ENCODE measurements at places on chromosomes 1 and 21.

DNA sequence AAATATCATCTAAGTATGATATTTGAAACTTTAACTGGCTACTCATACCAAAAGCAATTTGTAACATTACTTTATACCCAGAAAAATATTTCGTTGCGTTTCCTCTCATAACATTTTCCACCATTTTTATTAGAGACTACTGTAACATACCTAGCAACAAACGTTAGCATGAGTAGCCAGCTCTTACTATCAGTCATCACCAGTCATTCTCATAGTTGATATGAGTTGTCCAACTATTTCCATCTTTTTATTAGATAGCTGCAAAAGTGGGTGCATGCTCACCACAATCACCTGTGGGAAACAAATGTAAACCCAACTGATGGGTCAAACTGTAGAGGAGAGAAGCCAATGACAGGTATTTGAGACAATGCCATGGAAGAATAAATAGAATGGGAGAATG, 114.6 kb downstream of the AKT3 start:
- DNase-seq: no peak

DNA sequence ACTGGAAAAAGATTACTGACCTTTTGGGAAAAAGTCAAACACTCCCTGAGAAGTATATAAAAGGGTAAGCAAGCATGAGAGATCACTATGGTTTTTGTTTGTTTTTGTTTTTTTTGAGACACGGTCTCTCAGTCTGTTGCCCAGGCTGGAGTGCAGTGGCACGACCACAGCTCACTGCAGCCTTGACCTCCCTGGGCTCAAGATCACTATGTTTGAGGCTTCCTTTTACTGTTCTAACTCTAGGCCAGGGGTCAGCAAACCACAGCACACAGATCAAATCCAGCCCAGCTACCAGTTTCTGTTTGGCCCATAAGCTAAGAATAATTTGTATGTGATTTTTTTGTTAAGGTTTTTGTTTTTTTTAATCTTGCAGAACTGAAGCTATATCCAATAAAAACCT, 25.7 kb downstream of the PSMB4 start:
- DNase-seq: no peak

GRCh38 chr1:198119906-198120305, 36.9 kb upstream of the NEK7 start:
- no peak for DNase-seq

DNA sequence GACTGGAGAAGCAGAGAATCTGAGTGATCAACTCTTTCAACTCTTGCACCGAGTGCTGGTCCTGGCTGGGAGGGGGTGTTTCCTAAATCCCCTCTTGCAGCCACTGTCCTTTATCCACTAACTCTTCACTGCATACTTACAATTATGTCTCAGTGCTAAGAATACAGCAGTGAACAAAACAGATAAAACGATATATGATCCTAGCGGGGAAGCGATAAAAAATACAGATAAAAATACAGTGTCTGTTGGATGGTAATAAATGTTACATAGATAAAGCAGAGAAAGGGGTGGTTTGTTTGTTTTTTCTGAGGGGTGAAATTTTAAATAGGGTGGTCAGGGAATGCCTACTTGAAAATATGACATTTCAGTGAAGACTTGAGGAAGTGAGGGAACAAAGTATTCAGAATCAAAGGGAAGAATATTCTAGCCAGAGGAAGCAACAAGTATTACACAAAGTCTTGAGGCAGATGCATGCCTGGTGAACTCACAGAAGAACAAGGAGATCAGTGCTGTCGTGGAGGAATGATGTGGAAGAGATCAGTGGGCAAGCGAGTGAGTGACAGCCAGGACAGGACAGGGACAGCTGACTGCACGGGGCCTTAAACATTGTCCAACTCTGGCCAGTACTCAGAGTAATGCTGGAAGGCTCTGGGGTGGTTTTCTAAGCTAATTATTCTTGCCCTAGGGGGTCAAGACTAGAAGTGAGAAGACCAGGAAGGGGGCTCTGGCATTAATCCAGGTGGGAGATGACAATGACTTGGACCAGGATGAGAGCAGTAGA, 110.0 kb downstream of the APP start:
- DNase-seq: no peak

GRCh38 chr1:193451001-193451400, 264.6 kb upstream of the B3GALT2 start:
- DNase-seq: no peak

DNA sequence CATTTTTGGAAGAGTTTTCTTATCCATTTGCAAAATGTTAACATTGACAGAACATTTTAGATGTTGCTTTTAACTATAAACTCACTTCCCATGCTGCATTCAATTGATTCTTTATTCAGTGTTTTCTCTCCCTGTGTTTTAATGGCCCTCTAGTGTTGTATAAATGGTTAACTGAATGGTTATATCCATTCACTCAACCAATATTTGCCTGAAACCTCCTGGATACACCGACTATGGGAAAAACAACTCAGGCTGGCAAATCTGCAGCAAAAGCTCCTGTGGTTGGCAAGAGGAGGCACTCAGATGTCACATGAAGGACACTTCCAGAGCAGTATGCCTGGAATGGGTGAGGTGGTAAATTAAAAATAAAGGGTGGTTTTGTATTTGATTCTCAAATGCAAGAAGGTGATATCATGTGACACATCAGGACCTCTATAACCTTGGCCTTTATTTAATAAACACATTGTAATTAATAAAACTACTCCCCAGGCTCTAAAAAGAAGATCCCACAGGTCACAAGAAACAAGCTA, 107.6 kb downstream of the BCAR3 start:
- DNase-seq: no peak

- DNase-seq: no peak
Measured at GRCh38 chr1:204331847-204332487, 27.8 kb downstream of the PLEKHA6 start.

- DNase-seq: no peak
Measured at GRCh38 chr1:151680826-151681225, 35.8 kb downstream of the CELF3 start.

DNA sequence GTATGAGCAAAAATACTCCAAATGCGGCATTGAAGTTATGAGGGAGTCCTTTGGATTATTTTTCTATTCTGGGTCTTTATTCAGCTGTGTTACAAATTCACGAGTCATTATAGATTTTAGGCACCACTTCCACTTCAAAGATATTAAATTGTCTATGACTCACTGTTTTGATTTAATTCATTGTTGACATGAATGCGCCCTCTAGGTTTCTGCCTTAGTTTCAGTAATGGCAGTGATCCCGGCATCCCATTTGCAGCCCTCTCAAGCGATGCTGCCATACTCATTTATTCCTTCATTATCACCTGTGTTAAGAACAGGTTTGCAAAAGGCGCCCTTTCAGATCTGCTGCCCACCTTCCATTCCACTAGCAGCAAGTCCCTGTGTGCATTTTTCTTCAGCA, 14.0 kb downstream of the RSPO1 start:
- no peak for DNase-seq

- no peak for DNase-seq
Measured at GRCh38 chr1:110185181-110185580, 24.9 kb upstream of the KCNC4 start.

DNA sequence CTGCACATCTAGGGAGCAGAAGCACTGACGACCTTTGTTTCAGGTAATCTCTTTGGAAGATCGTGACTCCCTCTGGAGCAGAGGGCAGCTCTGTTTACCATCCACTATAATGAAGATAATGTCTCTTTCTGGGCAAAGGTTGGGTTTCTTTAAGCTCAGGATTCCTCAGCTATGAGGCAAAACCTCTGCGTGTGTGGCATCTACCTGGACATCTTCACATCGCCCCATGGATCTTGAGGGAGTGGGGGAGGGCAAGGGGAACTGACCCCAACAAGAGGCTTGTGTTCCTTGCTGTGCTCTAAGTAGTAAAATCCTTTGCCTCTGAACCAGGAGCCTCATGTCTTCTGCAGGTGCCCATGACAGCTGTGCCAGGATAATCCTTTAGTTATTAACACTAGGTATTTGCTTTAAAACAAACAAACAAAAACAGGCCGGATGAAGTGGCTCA, 19.6 kb downstream of the SPATA45 start:
- no peak for DNase-seq

DNA sequence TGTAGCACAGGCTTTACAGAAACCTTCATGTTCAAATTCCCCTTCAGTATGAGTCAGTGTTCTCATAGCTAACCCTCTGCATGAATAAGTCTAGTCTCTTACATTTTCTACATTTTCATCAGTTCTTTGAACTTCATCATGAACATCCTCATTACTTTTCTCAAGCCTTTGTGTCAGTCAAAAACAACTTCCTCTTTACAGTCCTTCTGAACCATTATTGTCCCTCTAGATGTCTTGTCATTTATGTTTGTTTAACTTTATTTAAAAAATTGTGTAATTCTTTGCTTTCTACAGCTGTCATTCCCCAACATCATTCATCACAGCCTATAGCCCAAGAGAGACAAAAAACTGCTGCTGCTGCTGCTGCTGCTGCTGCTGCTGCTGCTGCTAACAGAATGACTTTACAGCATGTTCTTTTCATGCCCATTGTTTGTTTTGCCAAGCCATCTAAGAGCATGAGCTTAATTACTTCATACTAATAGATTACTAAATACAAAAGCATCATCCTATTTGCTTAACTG, 133.1 kb downstream of the LRRC40 start:
- no peak for DNase-seq

- DNase-seq: no peak
Measured at GRCh38 chr21:33390479-33390878, 12.7 kb upstream of the IFNGR2 start.

GRCh38 chr1:167674156-167674555, 44.1 kb downstream of the RCSD1 start:
- DNase-seq: no peak

All from T1000 (cell line).